ENCODE measurements at places on chromosomes 3 and 15.

- H3K27me3 ChIP-seq = no peaks in the 10 kb centered on the region
- H3K4me3 ChIP-seq = no peak overlapping the region
Measured at GRCh38 chr15:46921891-46922290, 795.4 kb upstream of the SEMA6D start.

DNA sequence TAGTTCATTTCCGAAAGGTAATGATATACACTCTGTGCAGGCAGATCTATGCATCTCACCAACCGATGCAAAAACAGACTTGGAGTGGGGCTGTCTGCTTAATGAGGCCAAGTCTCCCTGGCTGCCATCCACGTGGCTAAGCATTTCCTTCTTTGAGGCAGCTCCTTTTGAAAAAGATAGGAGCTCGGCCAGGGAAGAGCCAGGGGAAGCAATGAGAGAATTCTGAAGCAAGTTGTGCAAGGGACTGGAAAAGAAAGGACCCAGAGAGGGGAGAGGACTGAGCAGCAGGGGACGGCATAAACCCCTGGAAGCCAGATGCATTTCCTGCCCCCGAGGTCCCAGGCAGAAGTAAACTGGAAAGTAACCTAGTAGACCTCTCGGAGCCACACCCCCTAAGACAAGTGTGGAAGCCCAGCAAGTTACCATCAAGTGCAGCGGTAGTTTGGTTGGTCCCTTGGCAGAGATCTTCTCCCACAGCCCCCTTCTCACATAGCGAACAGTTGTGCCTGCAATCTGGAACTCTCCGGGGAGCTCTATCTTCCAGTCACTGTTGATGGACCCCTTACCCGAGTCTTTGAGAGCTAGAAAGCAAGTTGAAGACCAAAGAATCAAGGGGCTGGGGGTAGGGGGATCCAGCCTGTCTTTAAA is 288.2 kb downstream of the ADAMTS17 start:
- H3K4me3 ChIP-seq = no peak overlapping the region
- H3K4me1 ChIP-seq = no peaks in the 10 kb centered on the region
- H3K27me3 ChIP-seq = no peaks in the 10 kb centered on the region
- DNase-seq = no peak

DNA sequence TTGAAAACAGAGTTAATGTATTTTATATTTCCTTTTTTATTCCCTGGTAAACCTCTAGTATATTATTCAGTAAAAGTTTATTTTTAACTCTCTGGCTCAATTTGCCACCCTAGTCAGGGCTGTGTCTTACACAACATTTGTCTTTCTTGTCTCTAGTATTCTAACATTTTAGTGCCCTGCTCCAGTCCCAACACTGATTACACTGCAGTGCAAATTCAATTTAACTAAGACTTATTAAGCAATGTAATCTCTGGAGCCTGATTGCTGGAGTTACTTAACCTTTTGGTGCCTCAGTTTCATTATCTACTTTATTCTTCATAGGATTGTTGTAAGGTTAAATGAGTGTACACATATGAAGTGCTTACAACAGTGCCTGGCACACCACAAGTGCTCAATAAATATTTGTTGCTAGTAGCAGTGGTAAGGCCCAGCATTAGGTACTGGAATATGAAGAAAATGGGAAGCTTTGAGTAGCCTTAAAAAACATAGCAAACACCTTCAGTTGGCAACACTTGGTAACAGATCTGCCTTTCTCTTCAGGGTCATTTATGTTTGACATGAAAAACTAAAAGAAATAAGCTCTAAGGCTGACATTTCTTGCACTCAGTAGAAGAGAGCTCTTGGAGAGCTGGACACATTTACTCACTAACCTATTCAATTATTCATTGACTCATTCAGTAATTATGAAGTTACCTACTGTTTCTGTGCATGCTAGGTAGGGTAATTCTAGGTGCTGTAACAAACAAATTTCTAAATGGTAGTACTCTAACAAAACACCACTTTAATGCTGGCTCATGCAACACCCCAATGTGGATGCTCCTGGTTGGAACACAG is 364.5 kb upstream of the EPHA3 start:
- no peak for DNase-seq
- H3K4me1 ChIP-seq = no peaks in the 10 kb centered on the region
- H3K4me3 ChIP-seq = no peak overlapping the region
- no peak overlapping the region for H3K27ac ChIP-seq
- H3K36me3 ChIP-seq = no peaks in the 10 kb centered on the region
- H3K27me3 ChIP-seq = no peaks in the 10 kb centered on the region

GRCh38 chr3:31615071-31615875 is 82.5 kb downstream of the STT3B start:
- DNase-seq = no peak
- no peak overlapping the region for H3K4me3 ChIP-seq
- peaks cover 17% of the 10 kb centered on the region for H3K4me1 ChIP-seq
- no peaks in the 10 kb centered on the region for H3K27me3 ChIP-seq
- no peaks in the 10 kb centered on the region for H3K36me3 ChIP-seq

- no peak overlapping the region for H3K4me3 ChIP-seq
- no peak overlapping the region for H3K27ac ChIP-seq
- no peaks in the 10 kb centered on the region for H3K27me3 ChIP-seq
- DNase-seq = no peak
- no peaks in the 10 kb centered on the region for H3K4me1 ChIP-seq
Measured at GRCh38 chr3:157145606-157146322, 14.2 kb downstream of the CCNL1 start.

All from hepatocyte (in vitro differentiated cells).